ENCODE measurements at places on chromosomes 4 and X. TPM values are rescaled to one million over a fixed set of nuclear protein-coding genes. Genes with fewer than 3 reads are reported as not detected.

DNA sequence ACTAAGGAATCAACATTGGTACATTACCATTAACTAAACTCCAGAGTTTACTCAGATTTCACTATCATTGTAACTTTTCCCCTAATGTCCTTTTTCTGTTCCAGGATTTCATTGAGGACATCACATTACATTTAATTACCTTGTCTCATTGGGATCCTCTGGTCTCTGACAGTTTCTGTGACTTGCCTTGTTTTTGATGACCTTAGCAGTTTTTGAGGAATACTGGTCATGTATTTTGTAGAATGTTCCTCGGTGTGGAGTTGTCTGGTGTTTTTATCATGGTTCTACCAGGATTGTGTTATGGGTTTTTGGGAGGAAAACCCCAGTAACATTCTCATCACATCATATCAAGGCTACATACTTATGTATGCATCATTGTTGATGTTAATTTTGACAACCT is 95.6 kb upstream of the TBC1D9 start:
- DNase-seq: no peak

DNA sequence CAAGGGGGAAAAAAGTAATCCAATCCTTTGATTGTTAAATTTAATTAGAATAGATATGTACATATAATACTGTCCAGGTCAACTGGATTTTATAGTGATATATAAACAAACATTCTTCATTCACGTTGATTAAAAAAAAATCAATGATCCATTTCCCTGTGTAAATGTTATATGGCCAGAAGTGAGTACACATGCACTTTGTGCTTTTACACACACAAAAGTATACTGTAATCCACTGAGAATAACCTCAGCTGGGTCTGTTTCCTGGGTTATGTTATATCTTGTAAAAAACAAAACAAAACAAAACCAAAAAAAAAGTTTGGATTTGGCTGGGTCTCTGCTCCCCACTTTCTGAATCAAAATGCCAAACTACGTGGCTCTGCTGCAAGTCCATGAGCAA is 51.7 kb downstream of the WFS1 start:
- DNase-seq: no peak

DNA sequence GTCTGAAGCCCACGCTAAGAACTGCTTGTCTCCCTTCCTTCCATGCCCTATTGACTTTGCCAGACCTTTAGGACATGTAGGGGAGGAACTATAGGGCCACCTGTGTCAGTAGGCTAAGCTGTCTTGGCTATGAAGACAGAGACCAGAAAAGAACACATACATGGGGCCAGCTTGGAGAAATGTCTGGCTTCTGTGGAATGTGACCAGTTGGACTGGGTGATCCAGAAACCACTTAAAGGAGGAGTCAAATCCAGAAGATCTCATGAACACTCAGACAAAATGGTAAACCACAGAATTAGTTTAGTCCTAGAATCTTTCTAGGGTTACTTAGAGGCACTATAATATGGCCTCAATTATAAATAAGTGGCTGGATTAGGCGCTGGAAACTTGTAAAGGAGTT is 42.0 kb downstream of the PHKA2 start:
- DNase-seq: no peak

DNA sequence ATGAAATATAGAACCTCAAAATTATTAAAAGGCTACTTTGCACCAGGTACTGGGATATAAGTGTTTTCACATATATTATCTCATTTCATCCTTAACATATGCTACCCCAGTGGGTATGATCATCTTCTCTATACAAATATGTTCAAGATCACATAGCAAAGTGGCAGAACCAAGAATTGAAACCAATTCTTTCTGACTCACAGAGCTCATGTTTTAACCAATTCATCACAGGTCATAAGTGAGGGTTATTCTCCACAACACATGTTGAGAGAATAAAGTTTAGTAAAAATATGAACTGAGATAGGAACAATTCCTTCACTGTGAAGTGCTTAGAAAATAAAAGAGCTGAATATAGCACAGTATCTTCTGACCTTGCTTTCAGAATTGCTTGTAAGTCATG is 442.9 kb upstream of the RASGEF1B start:
- DNase-seq: no peak

- no peak for DNase-seq
These were observed 38.0 kb downstream of the RAB28 start for GRCh38 chr4:13445841-13446790.

GRCh38 chr4:158131027-158131426 is 41.8 kb downstream of the GASK1B start:
- DNase-seq: no peak

GRCh38 chr4:13298655-13299054 is 185.5 kb downstream of the RAB28 start:
- DNase-seq: peak; percentile 39

GRCh38 chr4:73990988-73991741 is 3.2 kb upstream of the PPBP start:
- DNase-seq: no peak

DNA sequence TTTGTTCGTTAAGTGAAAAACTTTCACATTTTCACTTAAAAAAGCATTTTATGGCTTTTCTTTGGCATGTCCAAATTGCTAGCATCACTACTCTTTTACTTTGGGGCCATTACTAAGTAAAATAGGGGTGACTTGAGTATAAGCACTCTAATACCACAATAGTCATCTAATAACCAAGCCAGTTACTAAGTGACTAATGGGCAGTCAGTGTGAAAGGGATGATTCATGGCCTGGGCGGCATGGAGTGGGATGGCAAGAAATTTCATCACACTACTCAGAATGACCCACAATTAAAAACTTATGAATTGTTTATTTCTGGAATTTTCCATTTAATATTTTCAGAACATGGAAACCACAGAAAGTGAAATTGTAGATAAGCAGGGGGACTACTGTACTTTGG is 60.9 kb downstream of the BMP15 start:
- DNase-seq: no peak

- DNase-seq: no peak
These were observed 104.7 kb downstream of the RASL11B start for GRCh38 chr4:52966781-52967180.

DNA sequence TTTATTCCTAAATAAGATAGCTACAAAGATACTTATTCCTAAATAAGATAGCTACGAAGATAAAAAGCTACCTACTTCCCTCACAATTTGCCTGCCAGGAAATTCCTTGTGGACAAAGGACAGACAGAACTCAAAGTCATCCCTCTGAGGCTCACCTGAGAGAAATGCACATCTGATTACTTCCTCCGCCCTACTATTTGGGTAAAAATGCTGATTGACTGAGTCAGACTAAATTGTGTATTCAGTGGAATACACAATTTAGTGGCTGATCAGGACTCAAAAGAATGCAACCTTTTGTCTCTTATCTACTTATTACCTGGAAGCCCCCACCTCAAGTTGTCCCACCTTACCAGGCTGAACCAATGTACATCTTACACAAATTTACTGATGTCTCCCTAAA is 10.3 kb upstream of the MAGEB16 start:
- DNase-seq: no peak

- DNase-seq: no peak
These were observed 77.2 kb upstream of the IL1RAPL2 start for GRCh38 chrX:104488811-104489210.

- DNase-seq: no peak
These were observed 6.0 kb downstream of the RBPJ start for GRCh38 chr4:26326791-26327190.

DNA sequence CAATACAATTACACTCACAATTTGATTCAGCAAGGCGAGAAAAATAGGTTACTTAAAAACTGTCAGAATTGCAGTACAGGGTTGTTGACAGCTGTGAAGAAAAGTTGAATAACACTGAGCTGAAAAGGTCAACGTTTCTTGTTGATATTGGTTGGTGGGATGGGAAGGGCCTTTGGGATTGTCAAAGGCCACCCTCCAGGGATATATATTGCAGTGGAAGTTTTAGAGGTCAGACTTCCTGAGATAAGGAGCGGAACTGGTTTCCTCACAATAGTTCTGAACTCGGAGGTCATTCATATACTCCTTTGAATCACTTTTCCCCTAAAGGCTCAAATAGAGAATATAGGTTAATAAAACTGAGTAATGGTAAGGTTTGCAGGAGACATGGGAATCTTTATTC is 417.2 kb downstream of the RAPGEF2 start:
- no peak for DNase-seq

- DNase-seq: no peak
These were observed 409.2 kb downstream of the CCSER1 start for GRCh38 chr4:90536408-90536807.

GRCh38 chr4:5021546-5021945 is 2.3 kb upstream of the CYTL1 start:
- no peak for DNase-seq

GRCh38 chr4:1238676-1239000 is 10.3 kb downstream of the CTBP1 start:
- DNase-seq: no peak

GRCh38 chr4:97142410-97142809 is 1000.9 kb downstream of the STPG2 start:
- DNase-seq: no peak

DNA sequence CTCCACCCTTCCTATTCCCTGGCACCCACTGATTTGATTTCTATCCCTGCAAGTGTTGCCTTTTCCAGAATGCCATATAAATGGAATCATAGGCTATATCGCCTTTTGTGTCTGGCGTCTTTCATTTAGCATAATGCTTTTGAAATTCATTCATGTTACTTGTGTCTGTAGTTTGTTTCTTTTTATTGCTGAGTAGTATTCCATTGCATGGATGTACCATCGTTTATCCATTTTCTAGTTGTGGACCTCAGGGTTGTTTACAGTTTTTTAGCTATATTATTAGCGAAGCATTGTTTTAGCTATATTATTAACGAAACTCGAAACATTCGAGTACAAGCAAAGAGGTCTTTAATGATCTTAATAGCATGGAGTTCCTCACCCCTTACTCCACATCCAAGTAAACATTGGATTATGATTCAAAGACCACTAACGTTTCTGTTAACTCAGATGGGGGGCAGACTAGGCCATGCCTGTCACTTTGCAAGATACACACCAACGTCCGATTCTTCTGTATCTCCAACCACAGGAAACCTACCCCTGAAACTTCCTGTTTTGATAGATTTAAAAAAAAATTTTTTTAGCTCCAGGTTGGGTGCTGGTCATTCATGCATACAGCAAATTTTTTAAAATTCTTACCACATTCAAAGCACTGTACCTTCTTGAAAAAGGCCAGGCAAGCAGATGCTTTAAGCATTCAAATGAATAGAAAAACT is 1.1 kb downstream of the DCK start:
- DNase-seq: no peak

DNA sequence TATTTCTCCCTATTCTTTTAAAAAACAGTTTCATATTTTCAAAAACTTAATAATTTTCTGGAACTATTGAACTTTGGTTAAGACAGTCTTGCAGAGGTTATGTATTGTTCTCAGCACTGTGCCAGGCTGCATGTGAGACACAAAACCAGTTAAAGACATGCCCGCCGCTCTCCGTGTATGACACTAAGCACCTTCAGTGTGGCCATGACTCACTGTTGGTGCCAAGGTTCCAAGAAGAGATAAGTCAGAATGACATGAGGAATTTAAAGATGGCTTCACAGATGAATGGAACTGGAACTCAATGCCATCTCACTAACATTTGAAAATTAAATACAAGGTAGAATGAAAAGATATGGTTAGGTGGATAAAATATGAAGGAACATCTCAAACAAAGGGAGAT is 525.5 kb upstream of the ZFP42 start:
- no peak for DNase-seq

- DNase-seq: no peak
These were observed 1424.9 kb upstream of the PCDH7 start for GRCh38 chr4:29295280-29295679.

- DNase-seq: no peak
These were observed 160.1 kb downstream of the TET2 start for GRCh38 chr4:105306820-105307219.

DNA sequence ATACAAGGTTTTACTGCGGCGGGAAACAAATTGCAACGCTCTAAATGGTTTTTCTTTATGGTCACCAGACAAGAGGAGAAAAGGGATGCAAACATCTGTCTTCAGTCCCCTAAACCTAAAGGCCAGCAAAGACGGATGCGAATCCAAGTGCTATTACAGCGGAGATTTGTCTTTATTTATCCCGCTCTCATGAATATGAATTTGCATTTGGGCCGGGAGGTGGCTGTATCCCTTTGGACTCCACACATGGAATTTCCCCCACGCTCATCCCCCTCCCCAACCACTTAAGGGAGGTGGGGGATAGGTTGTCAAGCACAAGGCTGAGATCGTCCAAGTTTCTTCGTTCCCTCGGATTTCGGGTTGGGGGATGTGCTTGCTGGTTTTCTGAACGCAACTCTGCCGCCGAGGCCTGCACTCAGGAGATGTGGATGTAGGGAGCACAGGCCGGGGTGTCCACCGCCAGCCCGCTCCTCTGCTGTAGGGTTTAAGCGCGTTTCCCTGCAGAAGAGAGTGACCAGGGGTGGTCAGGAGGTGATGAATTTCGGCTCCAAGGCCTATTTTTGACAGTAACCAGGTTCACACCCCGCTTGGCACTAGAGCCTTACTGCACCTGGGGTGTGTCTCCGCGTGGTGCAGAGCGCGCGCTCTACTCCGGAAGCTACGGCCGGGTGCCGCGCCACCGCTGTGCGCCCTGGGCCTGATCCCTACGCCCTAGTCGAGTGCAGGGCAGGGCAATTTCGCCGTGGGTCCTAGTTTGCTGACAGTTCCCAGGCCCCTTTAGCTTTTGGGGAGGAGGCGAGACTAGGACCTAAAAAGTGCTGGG is 2.3 kb upstream of the PHOX2B start:
- DNase-seq: no peak

DNA sequence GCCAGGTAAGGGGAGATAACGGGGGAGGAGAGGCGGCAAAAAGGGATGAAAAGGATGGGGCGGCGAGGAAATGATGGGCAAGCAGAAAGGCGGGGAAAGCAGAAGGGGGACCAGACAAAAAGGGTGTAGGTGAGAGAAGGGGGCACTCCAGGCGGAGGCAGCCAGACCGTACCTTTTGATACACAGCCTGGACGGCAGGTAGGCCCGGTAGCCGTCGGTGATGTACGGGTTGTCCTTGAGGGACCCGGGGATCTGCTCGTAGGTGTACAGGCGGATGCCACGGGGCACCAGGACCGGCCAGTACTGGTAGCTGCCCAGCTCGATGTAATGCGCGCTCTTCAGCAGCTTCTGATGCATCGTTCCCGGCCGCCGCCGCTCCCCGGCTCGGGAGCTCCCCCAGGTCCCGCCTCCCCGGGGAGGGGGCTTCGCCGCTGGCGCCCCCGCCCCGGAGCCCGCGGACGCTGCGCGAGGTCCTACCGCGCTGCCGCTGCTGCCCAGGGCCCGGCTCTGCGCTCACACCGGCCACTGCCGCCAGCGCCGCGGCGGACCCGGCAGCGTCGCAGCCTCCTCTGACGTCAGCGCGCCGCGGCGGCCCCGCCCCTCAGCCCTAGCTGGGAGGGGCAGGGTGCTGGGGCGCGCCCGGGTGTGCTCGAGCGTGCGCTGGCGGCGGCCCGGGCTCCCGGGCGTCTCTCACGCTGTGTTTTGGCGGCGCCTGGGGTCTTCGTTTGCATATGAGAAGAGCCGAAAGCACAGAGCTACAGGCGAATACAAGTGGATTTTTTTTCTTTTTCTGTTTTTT is at the start of gene PAQR3:
Gene PAQR3 (minus strand): TSS at position 571 of the 799 bp plus-strand sequence. CDS start 214 bp downstream, at position 357.
- peak; percentile 85 for DNase-seq

Gene F9
- not detected for polyA plus RNA-seq

Gene VSIG1
- 1.1 TPM for polyA plus RNA-seq

Gene SRPX
- polyA plus RNA-seq: 15.0 TPM

Gene GABRE
- polyA plus RNA-seq: 7.6 TPM

Gene FAM236B
- polyA plus RNA-seq: not detected

Gene CXorf49
- polyA plus RNA-seq: not detected

Gene MXRA5
- polyA plus RNA-seq: 5.6 TPM

Gene ERAS
- polyA plus RNA-seq: not detected

Gene CORIN
- polyA plus RNA-seq: 6.2 TPM

Gene PHKA1
- 6.7 TPM for polyA plus RNA-seq

Gene VCX3A
- polyA plus RNA-seq: not detected

Gene OFD1
- polyA plus RNA-seq: 62.9 TPM

Gene NPY2R
- 0.53 TPM for polyA plus RNA-seq
